Stimulated activated CD8-positive, alpha-beta memory T cell treated with anti-CD3 and anti-CD28 coated beads, Interleukin-4, amount 100 ng/mL, for 4 hours (primary cell): ENCODE measurements at places on chromosomes 12 and 14.

DNA sequence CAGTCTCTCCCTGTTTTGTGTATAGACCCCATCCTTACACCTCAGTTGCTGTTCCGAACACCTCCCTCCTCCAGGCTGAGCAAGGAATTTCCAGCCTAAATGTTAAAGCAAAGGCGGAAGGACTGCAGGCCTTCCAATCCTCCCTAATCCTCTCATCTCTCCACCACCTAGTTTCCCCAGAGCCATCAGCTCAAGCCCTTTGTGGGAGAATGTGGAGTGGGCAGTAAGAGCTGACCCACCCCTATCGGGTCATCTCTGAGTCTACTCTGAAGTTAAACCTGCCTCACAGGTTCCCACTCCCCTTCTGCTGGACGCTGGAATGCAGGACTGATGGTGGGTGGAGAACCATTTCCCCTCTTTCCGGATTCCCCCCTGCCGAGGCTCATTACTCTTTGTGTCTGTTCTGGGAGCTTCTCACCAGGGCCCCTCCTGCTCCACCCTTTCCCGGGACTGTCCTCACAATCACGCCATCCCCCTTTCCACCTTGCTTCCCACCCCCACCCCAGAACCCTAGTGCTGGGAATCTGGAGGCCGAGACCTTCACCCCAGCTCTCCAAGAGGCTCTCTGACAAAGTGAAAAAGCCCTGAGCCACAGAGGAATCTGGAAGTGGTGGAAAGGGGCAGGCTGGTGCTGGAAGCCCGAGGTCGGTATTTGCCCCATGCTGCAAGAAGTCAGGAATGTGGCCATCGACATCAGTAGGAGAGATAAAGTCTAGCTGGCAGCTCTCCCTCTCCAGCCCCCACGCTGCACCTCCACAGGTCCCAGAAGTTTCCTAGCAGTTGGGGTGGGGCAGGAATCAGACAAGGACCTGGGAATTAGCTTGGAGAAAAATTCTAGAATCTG, 3.3 kb upstream of the KRT18 start:
- DNase-seq: no peak

- DNase-seq: no peak
Measured at GRCh38 chr12:42789808-42790760, 200.5 kb upstream of the PRICKLE1 start.

- no peak for DNase-seq
Measured at GRCh38 chr14:24135584-24135833, 485 bp upstream of the PSME1 start.

DNA sequence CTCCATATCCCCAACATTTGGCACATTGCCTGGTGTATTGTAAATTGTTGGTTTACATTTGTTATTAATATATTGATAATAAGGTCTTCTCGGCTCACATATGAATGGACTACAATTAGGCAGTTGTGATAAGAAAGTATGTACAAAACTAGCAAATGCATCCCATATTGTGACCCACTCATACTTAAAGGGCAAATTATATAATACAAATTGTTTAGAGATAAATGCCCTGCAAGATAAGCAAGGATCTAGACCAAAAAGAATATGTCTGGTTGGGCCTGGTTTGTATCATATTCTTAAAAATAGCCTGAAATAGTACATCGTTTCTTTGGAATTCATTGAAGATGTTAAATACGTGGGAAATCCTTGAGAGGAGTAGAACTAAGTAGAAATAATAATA, 151.3 kb downstream of the CNTN1 start:
- no peak for DNase-seq

DNA sequence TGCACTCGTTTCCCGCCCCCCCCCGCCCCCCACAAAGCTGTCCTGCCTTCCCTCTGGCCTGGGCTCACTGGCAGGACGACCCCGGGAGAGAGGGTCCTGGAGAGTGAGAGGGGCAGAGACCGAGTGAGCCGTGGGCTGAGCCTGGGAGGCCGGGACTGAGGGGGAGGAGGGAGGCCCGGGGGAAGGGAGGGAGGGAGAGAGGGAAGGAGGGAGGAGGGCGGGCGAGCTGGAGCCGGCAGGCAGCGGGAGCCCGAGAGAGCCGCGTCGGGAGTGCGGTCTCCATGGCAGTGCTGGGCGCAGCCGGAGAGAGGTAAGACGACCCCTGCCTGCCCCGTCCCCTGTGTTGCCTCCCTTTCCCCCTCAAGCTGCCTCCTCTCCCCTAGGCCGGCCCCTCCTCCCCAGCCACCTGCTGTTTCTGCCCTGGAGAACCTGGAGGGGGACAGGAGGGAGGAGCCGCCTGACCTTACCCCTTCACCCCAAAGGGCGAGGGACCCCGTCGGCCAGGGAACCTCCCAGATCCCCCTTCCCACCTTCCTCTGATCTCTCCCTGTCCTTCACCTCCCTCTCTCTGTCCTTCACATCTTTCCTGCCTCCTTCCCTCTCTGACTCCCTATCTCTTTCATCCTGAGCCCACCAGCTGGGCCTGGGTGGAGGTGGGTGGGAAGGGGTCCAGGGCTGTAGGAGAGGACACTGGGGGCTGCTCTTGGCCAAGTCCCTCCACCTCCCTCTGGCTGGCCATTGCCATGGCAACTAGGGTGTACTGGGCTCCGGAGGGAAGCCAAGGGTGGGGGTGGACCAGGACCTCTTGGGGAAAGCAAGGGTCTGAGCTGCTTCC, at the start of gene GPR162:
Gene GPR162, plus strand, starts transcription at position 231 of the 835 bp plus-strand sequence. CDS start 2,078 bp downstream, outside the sequence.
- DNase-seq: no peak

DNA sequence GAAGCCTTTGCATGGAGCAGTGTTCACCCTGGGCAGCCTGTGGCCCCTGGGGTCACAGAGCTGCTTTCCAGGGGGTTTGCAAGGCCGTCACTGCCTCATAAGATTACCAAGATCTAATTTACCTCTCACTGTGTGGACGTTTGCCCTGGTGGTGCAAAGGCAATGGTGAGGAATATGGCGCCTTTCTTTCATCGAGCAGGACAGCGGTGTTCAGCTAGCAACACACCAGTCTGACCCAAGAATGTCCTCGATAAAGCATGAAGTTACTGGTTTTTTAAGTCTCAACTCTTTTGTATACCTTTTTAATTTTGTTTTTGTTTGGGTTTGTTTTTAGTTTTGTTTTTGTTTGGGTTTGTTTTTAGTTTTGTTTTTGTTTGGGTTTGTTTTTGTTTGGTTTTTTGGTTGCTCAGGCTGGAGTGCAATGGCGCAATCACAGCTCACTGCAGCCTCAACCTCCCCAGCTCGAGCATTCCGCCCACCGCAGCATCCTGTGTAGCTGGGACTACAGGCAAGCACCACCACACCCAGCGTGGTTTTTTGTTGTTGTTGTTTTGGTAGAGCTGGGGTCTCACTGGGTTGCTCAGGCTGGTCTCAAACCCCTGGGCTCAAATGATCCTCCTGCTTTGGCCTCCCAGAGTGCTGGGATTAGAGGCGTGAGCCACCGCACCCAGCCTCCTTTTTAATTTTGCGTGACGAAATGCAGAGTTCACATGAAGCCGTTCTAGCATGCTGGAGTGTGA, 57.9 kb downstream of the PPP2R5C start:
- no peak for DNase-seq

GRCh38 chr14:68841016-68841809, 48.3 kb upstream of the ZFP36L1 start:
- DNase-seq: no peak
